Activated T-cell treated with anti-CD3 and anti-CD28 coated beads, Interleukin-2, amount 50 U/mL, for 48 hours (primary cell): ENCODE measurements at places on chromosomes 2 and 18.

GRCh38 chr2:132584976-132585817 is 84.8 kb downstream of the LYPD1 start:
- DNase-seq = no peak

DNA sequence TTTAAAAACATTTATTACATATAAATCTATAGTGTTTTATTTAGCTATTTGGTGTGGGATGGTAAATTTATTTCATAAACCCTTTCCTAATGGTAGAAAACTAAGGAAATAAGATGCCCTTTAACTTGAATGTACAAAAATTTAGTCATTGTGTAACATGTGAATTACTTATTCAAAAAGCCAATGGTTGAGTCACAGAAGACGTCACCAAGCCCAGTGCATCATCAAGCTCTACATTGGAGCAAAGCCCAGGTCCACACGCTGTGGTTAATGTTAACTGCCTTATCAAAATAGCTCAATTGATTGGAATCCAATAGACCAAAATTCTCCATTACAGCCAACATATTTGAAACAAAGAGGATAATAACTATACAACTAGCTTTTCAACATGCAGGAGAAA is 145.5 kb upstream of the LYPD1 start:
- no peak for DNase-seq

- DNase-seq = no peak
Measured at GRCh38 chr18:46224181-46224775, 120.1 kb downstream of the HAUS1 start.

- DNase-seq = peak; percentile 65
Measured at GRCh38 chr2:190781604-190782198, 98.9 kb upstream of the GLS start.

- DNase-seq = no peak
Measured at GRCh38 chr18:23883277-23883790, 131.2 kb upstream of the TTC39C start.

- peak; percentile 25 for DNase-seq
Measured at GRCh38 chr2:219104107-219105035, 43.6 kb upstream of the IHH start.

- DNase-seq = no peak
Measured at GRCh38 chr2:31381601-31382000, 32.9 kb downstream of the XDH start.

DNA sequence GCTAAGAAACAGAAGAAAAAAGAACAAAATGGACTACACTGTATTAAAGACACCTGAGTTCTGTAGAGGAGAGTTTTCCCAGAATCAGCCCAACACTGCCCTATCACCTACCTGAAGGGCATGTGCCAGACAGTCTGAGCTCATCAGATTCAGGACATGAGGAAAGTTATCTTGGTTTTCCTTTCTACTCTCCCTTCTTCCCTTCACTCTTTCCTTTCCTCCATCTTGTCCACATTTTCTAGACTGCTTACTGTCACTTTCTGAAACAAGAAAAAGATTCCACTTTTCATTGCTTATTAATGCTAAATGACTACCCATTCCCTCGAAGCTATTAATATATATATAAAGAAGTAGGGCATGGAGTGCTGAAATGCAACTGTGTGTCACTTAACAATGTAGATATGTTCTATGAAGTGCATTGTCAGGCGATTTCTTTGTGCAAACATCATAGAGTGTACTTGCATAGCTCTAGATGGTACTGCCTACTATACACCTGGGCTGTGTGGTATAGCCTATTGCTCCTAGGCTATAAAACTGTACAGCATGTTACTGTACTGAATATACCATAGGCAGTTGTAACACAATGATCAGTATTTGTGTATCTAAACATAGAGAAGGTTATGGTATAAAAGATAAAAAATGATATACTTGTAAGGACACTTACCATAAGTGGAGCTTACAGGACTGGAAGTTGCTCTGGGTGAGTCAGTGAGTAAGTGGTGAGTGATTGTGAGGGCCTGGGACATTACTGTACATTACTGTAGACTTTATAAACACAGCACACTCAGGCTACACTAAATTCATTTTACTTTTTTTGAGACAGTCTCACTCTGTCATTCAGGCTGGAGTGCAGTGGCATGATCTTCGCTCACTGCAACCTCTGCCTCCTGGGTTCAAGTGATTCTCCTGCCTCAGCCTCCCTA is 145.5 kb upstream of the ITGA6 start:
- no peak for DNase-seq

GRCh38 chr2:68110102-68110501 is 47.3 kb upstream of the C1D start:
- DNase-seq = no peak

- DNase-seq = no peak
Measured at GRCh38 chr18:33115476-33115875, 325.0 kb downstream of the CCDC178 start.

- no peak for DNase-seq
Measured at GRCh38 chr2:219983836-219984235, 356.4 kb downstream of the SLC4A3 start.

- no peak for DNase-seq
Measured at GRCh38 chr2:232133078-232133477, 171.6 kb downstream of the DIS3L2 start.

GRCh38 chr2:216516730-216517350 is 18.2 kb downstream of the RPL37A start:
- no peak for DNase-seq
